Fibroblast of skin of right biceps (primary cell): ENCODE measurements at places on chromosomes 5 and 9.

GRCh38 chr5:2749514-2750025 is 1.9 kb downstream of the IRX2 start:
- peak; percentile 58 for DNase-seq

- peak; percentile 84 for DNase-seq
These were observed 17.7 kb downstream of the SLC28A3 start for GRCh38 chr9:84322828-84323227.

- peak; percentile 51 for DNase-seq
These were observed 12.0 kb downstream of the FOXD1 start for GRCh38 chr5:73436535-73437100.

- no peak for DNase-seq
These were observed 40.0 kb downstream of the NIM1K start for GRCh38 chr5:43231977-43232376.

DNA sequence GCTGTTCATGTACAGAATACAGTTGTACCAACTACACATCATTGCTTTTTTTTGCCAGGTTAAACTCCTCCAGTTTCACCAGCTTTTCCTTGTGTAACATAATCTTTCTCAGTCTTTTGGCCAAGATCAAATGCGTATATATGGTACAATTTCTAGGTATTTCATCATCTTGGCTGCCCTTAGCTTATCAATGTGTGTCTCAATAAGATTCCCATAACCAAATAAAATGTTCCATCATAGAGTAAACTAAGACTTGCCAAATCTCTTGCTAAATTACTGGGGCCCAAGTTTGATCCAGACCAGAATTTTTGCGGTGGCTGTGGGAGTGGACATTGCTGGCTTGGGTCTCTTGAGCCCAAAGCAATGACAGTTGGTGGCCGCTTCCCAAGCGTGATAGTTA is 24.3 kb upstream of the ERBIN start:
- no peak for DNase-seq

GRCh38 chr9:104861397-104861796 is 66.6 kb downstream of the ABCA1 start:
- DNase-seq = no peak

- peak; percentile 45 for DNase-seq
These were observed 132.4 kb downstream of the EFNA5 start for GRCh38 chr5:107538331-107538730.

GRCh38 chr5:138943599-138944173 is 68.6 kb upstream of the LRRTM2 start:
- DNase-seq = no peak

DNA sequence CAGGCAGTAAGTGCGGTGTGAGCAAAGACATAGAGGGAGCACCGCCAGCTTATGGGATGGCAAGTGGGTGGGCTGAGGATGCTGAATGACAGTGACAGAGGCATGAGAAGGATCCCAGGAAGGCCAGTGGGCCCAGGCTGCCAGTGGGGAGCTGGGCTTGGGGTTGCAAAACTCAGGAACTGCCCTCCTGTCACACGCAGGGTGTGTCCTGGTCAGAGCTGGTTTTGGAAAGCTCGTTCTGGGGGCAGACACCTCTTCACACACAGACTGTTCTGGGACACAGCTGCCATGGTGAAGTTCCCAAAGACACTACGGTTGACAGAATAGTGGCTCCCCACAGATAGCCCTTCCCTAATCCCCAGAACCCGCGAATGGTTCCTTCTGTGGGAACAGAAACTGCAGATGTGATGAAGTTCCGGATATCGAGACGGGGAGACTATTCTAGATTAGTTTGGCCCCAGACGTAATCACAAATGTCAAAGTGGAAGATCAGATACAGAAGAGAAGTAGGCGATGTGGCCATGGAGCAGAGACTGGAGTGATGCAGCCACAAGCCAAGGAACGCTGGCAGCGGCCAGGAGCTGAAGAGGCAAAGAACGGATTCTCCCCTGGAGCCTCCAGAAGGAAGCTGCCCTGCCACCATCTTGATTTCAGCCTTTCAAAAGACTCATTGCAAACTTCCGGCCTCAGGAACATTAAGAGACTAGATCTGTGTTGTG is 159.0 kb downstream of the COL23A1 start:
- no peak for DNase-seq
